Left cardiac atrium (tissue), 4 donors: ENCODE measurements at places on chromosomes 16 and 17. TPM values are rescaled to one million over a fixed set of nuclear protein-coding genes. Genes with fewer than 3 reads are reported as not detected.

Gene NOTUM
- total RNA-seq: not detected

Gene HBQ1
- not detected for total RNA-seq

DNA sequence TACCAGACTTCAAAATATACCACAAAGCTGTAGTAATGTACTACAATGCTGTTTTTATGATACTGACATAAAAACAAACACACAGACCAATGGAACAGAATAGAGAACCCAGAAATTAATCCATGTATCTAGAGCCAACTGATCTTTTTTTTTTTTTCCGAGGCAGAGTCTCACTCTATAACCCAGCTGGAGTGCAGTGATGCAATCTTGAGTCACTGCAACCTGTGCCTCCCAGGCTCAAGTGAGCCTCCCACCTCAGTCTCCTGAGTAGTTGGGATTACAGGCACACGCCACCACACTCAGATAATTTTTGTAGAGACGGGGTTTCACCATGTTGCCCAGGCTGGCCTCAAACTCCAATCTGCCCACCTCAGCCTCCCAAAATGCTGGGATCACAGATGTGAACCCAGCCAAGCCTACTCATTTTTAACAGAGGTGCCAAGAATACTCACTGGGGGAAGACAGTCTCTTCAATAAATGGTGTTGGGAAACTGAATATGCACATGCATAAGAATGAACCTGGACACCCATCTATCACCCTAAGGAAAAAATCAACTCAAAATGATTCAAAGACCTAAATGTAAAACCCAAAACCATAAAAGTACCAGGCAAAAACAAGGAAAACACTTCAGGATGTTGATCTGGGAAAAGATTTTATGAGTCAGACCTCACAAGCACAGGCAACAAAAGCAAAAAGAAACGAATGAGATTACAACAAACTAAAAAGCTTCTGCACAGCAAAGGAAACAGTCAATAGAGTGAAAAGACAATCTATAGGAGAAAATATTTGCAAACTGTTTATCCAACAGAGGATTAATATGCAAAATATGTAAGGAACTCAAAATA is 63.1 kb downstream of the STX8 start:
- DNase-seq: no peak

DNA sequence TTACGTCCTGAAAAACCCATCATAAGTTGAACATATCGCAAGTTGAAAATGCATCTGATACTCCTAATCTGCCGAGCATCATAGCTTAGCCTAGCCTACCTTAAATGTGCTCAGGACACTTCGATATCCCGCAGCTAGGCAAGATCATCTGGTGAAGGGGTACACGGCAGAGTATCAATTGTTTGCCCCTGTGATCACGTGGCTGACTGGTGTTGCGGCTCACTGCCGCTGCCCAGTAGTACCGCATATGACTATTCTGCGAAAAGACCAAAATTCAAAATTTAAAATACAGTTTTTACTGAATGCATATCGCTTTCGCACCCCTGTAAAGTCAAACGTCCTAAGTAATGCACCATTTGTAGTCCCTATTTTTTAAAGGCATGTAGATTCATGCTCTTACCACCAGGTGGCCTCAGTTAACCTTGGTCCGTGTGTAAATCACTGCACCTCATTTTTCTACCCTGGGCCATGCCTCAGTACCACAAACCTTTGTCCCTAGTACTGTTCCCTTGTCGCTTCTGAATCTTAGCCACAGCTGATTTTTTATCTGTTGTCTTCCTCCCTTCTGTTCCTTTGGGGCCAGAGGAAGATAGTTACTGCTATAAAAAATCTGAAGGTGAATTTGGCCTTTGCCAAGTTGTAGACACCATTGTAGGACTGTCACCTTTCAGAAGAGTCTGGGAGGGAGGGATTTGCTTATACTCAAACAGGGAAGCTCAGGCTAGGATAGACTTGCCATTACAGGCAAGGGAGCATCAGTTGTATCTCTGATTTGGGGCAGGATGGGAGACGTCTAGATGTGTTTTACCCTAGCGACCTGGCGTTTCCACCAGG is 34.4 kb downstream of the WWP2 start:
- no peak for DNase-seq
